ENCODE measurements at places on chromosomes 12 and 14. TPM values are rescaled to one million over a fixed set of nuclear protein-coding genes. Genes with fewer than 3 reads are reported as not detected.

Gene PPP1R1A
- not detected for total RNA-seq

Gene OTUB2
- 1.6 TPM for total RNA-seq

Gene TAS2R42
- total RNA-seq: not detected

Gene SMARCC2
- total RNA-seq: 46.7 TPM

Gene PLA2G1B
- 0.17 TPM for total RNA-seq

Gene PRICKLE1
- 2.1 TPM for total RNA-seq

Gene BMAL2
- 8.4 TPM for total RNA-seq

Gene TXNRD1
- 472 TPM for total RNA-seq

Gene SLC39A5
- 0.47 TPM for total RNA-seq

Gene CD163L1
- total RNA-seq: under 0.01 TPM

Gene ZFHX2
- 0.32 TPM for total RNA-seq

Gene DTX1
- total RNA-seq: 0.09 TPM

Gene TRIAP1
- 32.2 TPM for total RNA-seq

Gene SLC39A2
- total RNA-seq: not detected

Gene FAM90A1
- not detected for total RNA-seq

Gene RASSF9
- total RNA-seq: 0.47 TPM

Gene RNU4-1
- total RNA-seq: 1,049 TPM

Gene P2RX7
- total RNA-seq: 0.47 TPM

Gene TMEM253
- not detected for total RNA-seq

Gene IL23A
- 0.09 TPM for total RNA-seq

Gene GLTP
- total RNA-seq: 33.3 TPM

Gene STAC3
- 0.63 TPM for total RNA-seq

Gene ANO4
- 0.94 TPM for total RNA-seq

Gene GALNT6
- total RNA-seq: 71.2 TPM

Gene KCNC2
- total RNA-seq: not detected

Gene ZNF84
- total RNA-seq: 20.3 TPM

Gene ARHGEF40
- 37.4 TPM for total RNA-seq

Gene PPP4R4
- 0.34 TPM for total RNA-seq

Gene VPS29
- total RNA-seq: 45.1 TPM

Gene RNF212B
- total RNA-seq: not detected
